Occipital lobe (tissue), 3 donors: ENCODE measurements at places on chromosomes 12 and 14. TPM values are rescaled to one million over a fixed set of nuclear protein-coding genes. Genes with fewer than 3 reads are reported as not detected.
A peak's percentile ranks its signal among the peaks of the same experiment; 100 is the strongest.

GRCh38 chr14:105527381-105527825, 1.0 kb downstream of the TMEM121 start:
- no peak for DNase-seq

- DNase-seq, result no peak
Measured at GRCh38 chr12:14258575-14258940, 106.9 kb upstream of the ATF7IP start.

DNA sequence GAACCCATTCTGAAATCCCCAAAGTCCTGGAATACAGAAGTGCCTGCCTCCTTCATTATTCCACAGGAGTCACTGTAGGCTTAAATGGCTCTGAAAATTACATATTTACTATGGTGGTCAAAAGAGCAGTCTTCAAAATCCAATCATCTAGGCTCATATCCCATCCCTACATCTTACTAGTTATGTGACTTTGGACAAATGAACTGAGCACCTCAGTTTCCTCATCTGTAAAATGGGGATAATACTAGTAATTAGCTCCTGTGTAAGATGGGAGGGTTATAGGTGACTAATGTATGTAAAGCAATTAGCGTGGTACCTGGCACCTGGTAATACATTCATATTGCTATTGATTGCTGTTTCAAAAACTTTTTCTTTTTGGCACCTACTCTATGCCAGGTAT, 243.6 kb downstream of the CHST11 start:
- DNase-seq, result no peak

The NKX2-1 gene
- 0.31 TPM for total RNA-seq

DNA sequence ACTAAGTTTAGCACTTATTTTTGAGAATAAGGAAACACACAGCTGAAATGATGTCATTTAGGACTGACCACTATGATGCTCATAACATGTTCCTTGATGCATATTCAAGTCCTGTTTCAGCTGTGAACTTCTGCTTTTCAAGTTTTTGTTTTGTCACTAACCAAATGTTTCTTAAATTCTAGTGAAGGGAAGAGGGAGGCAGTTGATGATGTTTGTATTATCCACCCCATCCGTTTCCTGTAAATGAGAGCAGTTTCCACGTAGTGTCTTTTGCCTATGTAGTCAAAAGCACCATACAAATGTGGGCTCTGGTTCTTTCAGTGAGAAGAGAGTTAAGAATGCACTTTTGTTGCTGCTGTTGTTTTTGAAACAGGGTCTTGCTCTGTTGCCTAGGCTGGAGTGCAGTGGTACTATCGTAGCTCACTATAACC, 491.8 kb downstream of the PCNX1 start:
- DNase-seq, result no peak

- DNase-seq, result no peak
Measured at GRCh38 chr12:25459541-25459951, 93.5 kb downstream of the LMNTD1 start.

DNA sequence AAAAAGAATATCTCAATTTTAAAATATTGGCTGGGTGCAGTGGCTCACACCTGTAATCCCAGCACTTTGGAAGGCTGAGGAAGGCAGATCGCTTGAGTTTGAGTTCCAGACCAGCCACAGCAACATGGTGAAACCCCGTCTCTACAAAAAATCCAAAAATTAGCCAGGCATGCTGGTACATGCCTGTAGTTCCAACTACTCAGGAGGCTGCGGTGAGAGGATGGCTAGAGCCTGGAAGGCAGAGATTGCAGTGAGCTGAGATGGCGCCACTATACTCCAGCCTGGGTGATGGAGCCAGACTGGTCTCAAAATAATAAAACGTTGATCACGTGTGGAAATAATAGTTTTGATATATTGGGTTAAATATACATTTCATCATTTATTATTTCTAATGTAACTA, 5.7 kb downstream of the MTRFR start:
- DNase-seq, result no peak

DNA sequence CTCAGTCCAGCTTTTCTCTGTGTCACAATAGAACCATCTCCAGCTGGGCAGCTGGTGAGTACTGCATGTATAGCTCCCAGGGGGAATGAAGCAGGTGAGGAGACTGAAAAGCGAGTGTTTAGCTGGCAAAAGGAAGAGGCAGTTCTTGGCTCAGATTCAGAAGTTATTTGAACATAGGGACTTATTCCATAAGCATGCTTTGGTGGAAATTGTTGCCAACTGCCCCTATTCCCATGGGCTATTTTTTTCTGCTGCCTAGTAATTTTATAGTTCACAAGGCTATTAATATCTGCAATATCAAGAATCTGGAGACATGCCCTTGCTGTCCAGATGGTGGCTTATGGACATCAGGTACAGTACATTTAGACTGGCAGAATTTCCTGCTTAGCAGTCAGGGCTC, 1112.7 kb downstream of the LRFN5 start:
- no peak for DNase-seq

The BATF gene
- total RNA-seq, result 0.47 TPM

- peak; percentile 3 for DNase-seq
Measured at GRCh38 chr14:57833323-57833722, 32.6 kb downstream of the SLC35F4 start.

- DNase-seq, result no peak
Measured at GRCh38 chr14:87838931-87839330, 154.1 kb downstream of the GALC start.

- DNase-seq, result no peak
Measured at GRCh38 chr14:50798048-50798421, 32.9 kb downstream of the NIN start.

DNA sequence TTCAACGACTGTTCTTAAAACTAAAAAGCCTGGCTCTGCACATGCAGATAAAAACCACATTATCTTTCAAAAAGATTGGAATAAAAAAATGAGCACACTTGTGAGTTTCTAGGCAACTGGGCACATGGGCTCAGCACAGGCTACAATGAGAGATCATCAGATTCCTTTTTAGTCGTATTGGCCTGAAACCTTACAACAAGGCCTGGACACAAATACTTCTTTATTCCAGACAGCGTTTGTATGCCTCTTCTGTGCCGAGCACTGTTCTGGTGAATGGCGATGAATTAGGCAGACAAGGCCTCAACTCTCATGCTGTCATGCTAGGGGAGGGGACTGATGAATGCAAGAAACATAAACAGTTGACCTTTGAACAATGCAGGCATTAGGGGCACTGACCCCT, 463.0 kb downstream of the AACS start:
- peak; percentile 63 for DNase-seq

GRCh38 chr12:12704593-12705230, 8.7 kb upstream of the GPR19 start:
- no peak for DNase-seq

- DNase-seq, result no peak
Measured at GRCh38 chr14:30283822-30284446, 275.0 kb upstream of the G2E3 start.

The ADAM21 gene
- total RNA-seq, result 0.16 TPM

DNA sequence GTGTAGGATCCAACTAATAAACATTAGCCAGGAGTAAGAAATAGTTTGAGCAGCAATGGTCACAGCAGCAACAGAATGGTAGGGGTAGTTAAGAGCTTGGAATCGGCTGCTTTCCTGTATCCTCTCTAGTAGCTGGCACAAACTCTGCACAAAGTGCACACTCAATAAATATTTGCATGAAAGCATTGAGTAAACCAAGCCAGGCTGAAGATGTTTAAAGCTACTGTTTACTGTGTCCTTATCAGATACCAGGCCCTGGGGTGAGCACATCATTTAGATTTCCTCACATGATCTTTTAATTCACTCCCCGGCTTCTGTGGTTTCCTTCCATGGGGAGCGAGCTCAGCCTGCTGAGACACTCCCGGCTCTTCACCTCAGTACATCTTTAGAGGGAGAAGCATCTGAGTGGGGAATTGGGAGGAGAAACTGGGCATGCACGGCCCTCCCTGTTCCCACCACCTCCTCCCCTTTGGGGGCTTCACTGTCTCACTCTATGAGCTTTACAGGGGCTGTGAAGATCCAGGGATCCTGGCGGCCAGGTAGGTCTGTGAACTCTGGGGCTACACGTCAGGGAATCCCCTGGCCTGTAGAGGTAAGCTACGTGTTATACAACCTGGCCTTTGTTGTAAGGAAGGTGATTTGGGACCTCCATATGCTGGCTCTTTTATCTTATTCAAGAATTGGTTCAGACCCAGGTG, 107.2 kb upstream of the VASH1 start:
- DNase-seq, result no peak

The PIP4P1 gene
- total RNA-seq, result 26.0 TPM

GRCh38 chr12:68416826-68417225, 84.7 kb upstream of the MDM1 start:
- no peak for DNase-seq

DNA sequence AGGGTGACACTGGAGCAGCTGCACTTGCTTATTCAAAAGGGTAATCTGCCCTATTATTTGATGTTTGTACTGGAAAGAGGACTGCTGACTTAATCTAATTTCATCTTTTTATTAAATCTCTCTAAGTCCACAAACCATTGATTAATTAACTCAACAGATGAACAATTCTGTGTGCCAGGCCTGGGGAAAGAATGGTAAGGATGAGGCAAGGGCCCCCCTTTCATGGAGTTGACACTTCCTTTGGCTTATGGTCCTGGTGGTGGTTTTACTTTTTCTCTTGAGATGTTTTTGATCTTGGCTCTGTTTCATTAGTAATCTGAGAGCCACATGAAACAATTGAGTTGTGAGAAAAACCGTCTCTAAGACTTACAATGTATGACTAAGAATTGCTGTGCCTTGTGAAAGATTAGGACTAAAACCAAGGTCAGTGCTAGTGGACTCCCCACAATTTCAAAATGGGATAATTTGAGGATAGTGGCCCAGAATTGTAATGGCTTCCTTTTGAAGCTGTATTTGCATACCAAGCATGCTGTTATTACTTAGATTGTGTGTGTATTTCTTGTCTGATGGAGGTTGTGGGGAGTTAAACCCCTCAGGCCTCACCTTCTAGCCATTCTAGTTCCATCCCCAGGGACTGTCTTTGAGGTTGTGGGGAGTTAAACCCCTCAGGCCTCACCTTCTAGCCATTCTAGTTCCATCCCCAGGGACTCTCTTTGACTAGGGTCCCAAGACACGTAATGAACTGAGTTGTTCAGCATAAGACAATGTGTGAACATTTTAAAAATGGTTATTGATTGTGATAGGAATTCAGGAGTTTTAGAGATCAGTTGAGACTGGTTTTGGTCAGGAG, 52.5 kb upstream of the EVL start:
- DNase-seq, result no peak

DNA sequence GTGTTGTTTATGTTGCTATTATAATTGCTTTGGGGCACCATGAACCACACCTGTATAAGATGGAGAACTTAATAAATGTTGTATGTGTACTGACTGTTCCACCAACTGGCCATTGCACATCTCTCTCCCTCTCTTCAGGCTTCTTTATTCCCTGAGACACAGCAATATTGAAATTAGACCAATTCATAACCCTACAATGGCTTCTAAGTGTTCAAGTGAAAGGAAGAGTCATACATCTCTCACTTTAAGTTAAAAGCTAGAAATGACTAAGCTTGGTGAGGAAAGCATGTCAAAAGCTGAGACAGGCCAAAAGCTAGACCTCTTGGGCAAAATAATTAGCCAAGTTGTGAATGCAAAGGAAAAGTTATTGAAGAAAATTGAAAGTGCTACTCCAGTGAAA, 373.3 kb downstream of the RGS6 start:
- no peak for DNase-seq

GRCh38 chr12:93115646-93116045, 186.6 kb upstream of the EEA1 start:
- no peak for DNase-seq

The TSPAN8 gene
- not detected for total RNA-seq

GRCh38 chr12:127079636-127080035, 1187.3 kb upstream of the TMEM132C start:
- DNase-seq, result no peak

DNA sequence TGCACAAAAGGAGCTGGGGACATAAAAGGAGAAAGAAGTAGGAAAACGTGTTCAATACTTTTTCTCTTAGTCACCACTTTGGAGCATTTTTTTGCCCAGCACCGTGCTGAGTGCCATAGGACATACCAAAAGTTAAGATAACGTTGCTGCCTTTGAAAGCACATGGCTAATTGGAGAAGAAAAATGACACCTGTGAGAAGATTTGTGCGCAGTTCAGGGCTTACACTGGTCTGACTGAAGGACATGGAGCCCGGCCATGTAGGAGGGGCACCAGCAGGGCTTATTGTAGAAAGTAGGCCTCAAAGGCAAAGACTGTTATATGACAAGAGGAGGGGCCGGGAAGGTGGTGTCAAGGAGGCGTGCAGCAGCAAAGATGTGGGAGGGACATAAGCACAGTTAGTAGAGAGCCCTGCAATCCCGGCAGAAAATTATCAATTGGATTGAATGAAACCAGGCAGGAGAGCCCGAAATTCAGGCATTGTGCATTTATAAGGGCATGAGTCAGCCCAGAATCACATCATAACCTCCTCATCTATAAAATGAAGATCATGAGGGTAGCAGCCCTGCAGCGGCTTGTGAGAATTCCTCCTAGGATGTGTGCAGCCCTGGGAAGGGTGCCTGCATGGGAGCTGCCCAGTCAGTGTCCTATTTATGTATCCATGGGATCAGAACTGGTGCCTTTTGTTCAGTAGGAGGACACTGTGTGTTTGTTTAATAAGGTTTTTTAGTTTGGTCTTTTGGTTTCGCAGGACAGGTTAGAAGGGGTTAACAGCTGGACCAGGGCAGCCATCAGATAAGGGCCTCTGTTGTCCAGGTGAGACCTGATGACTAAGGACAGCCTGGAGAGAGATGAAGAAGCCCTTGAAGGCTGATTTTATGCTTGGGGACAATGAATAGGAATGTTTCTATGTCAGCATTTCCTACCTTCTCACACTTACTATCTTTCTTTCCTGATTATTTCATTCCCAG, 122.4 kb downstream of the GPR135 start:
- DNase-seq, result no peak

GRCh38 chr12:122951406-122951805, 14.9 kb downstream of the ABCB9 start:
- DNase-seq, result no peak

The GTF2A1 gene
- 70.7 TPM for total RNA-seq

DNA sequence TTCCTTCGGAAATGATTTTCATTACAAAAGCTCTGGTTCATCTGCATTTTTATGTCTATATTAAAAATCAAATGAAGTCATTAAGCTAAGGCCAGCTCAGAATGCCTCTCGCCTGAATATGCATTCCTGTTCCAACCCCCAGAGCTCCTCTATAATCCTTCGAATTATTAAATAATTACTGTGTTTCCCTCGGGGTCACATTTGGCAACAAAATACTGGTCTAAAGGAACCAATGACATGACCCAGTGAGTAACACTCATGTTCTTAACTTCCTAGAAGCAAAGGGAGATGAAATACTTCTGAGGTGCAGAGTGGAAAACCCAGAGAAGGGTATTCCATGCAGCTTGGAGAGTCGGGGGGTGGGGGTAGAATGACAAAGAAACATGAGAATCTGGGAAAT, 68.3 kb downstream of the FOXN3 start:
- DNase-seq, result no peak
